ENCODE measurements at places on chromosomes 7 and 10. TPM values are rescaled to one million over a fixed set of nuclear protein-coding genes. Genes with fewer than 3 reads are reported as not detected.

- no peak for DNase-seq
Measured at GRCh38 chr10:5466451-5467206, 32.7 kb downstream of the CALML5 start.

DNA sequence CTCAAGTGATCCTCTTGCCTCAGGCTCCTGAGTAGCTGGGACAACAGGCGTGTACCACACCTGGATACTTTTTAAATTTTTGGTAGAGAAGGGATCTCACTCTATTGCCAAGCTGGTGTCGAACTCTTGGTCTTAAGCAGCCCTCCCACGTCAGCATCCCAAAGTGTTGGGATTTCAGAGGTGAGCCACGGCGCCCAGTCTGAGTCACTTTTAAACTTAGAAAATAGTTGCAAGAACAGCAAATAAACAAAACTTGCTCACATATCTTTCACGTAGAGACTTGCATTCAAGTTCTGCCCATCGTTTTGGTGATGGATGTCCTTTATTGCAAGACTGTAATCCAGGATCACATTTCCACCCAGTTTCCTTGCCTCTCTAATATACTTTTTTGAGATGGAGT is 16.6 kb downstream of the GTF2I start:
- DNase-seq: no peak

- DNase-seq: no peak
Measured at GRCh38 chr10:62253704-62254103, 14.9 kb downstream of the RTKN2 start.

GRCh38 chr7:12322284-12322902 is 81.3 kb downstream of the VWDE start:
- no peak for DNase-seq

DNA sequence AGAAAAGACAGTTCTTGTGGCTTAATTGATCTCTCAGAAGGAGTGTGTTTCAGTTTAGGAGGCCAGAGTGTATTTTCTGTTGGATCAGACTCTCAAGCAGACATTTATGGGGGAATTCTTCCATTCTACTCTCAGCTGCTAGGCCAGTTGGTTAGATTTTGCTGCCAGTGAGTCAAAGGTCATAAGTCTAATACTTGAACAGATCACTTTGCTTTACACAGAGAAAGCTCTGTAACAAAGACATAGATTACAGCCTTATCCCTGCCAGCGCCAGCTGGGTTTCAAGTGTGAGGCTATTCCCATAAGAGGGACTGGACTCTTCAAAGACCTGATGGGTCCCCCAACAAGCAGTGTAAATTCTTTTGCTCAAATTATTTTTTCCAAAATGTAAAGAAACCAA is 145.6 kb upstream of the SEMA3C start:
- no peak for DNase-seq

GRCh38 chr7:8871716-8872115 is 438.3 kb downstream of the NXPH1 start:
- DNase-seq: no peak

GRCh38 chr10:13483073-13483472 is 45.7 kb downstream of the BEND7 start:
- no peak for DNase-seq

DNA sequence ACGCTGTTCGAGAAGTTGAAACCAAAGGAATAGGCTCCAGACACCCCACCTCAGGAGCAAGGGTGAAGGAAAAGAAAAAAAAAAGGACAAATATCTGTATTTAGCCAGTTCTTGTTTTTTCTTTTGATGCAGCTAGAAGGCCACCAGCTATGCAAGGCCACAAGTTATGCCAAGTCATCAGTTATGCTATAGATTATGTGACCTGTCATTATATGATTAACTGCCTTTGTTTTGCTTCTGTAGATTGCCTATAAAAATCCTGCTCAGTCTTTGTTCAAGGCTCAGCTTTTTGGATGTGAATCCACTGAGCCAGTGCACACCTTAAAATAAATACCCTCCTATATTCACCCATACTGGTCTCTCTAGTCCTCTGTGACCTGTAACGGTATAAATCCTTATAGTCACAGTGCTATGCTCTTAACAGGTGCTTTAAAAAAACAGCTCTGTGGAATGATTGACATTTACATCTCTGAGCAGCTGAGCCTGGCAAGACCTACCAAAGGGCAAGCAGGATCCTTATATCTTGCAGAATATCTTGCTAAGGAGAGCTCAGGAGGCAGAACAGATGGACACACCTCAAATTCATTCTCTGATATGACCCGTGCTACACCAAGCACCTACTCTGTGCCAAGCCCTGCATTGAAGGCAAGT is 20.4 kb downstream of the MAT1A start:
- DNase-seq: no peak

DNA sequence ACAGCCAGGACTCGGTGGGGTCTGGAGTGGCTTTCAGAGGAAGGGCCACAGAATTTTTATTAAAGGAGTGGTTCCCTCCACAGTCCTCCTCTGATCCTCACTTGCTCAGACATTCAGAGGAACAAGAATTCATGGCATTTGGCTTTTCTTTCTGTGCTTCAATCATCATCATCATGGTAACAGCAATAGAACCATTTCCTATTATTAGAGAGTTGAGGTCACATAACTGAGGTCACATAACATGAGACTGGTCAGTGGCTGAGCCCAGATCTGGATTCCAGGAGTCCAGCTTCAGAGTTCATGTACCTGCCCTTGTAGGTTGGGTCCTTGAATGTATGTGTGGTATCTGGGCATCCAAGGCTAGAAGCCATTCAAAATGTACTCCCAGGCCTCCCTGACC is 177.3 kb upstream of the GRB10 start:
- no peak for DNase-seq

- DNase-seq: no peak
Measured at GRCh38 chr10:17033529-17034260, 95.9 kb downstream of the CUBN start.

GRCh38 chr7:141792526-141792925 is 2.5 kb downstream of the TAS2R5 start:
- DNase-seq: no peak

DNA sequence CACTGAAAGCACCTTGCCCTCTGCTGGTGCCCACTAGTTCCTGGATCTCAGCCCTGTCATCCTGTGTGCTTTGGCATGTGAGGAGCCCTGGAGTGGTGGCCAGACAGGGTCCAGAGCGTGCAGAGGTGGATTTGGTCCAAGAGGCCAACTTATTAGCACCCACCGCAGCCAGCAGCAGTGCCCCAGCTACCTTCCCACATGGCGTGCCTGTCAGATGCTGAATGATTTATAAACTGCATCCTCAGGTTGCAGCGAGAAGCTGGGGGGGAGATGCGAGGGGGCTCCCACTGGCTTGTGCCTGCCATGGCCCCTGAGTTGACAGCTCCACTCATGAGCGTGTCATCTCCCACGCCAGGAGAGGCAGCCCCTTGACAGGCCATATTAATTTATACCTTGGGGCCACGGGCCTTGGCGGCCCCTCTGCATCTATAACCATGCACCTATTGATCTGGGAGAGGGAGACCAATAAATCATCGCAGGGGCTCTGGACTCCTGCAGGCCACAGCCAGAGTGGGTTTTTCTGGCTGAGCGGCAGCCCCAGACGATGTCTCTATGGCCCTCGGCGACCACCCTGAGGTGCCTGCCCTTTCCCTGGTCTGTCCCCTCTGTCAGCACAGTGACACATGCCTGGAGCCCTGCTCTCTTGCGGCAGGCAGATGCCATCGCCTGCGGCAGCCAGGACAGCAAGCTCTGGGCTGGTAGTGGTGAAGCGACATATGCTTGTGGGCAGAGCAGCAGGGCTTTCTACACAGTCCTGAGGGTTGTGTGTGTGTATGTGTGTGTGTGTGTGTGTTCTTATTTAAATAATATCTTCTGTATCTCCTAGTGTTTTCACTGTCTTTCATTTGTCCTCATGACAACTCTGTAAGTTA is 120.8 kb downstream of the CDH23 start:
- DNase-seq: no peak

DNA sequence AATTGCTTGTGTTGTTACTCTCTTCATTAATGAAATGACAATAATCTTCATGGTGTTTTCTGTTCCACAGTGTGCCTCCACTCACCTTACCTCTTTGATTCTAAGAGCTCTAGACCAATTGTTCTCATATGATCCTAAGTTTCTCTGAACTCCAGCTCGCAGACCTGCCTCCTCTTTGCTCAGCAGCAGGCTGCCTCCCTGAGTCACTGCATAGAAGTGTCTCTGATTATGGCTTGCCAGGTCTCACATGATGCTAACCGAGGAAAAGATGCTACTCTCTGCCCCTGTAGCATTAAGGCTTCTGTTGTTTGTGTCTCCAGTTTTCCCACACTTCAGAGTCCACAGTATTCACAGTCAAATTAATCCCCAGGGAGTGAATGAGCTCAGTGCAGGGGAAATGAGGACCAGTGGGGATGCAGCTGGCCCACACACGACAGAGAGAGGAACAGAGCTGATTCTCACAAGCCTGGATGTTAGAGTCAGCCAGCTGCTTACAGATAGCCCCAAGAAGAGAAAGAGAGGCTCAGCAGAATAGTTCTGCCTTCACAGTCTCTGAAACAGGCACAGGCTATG is 145.9 kb upstream of the EGR2 start:
- no peak for DNase-seq

- no peak for DNase-seq
Measured at GRCh38 chr7:117731455-117731854, 141.8 kb downstream of the CTTNBP2 start.

DNA sequence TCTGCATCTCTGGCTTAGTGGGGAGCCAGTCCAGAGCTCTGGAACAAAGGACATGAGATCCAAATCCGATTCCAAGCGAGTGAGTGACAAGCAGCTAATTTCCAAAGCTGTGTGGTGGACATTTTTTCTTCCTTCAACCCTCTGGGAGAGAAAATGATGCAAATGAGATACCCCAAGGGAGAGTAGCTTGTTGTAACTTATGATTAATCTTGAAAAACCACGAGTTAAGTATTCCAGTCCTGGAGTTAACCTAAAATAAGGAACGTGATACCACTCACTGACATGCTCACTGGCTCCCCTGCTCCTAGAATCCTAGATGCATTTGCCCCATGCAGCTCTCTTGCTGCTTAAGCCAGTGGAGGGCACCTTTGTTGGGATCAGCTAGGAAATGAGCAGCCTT is 116.0 kb upstream of the HABP2 start:
- no peak for DNase-seq

GRCh38 chr7:36972140-36972518 is 247.8 kb upstream of the AOAH start:
- no peak for DNase-seq

- no peak for DNase-seq
Measured at GRCh38 chr7:124764051-124764846, 1.3 kb downstream of the GPR37 start.

DNA sequence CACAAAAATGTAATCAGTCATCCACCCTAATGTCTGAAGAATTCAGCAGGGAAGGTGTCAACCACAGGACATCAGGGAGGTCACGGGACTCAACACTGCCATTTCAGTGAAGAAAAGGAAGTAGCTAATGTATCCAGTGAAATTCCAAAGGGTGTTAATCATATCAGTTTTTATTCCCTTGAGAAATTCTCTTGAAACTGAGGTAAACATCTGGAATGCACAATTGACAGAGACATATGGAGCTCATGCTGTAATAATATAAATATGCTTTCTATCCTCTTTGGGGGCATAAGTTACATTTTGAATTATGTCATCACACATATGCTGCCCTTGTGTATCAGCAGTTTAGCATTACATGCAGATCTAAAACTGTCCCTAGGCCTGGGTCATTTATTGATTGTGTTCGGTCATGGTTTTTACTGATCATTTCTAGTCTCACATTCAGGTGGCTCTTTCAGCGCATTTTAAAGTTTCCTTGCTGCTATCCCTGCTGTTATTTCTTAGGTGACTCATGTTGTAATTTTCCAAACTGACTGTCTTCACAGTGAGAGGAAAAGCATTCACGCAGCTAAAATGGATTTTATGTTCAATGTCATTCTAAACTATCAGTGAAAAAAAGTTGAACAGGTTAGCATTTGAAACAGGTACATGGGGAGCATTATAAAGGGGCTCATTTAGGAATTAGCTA is 273.9 kb downstream of the TSPAN12 start:
- no peak for DNase-seq

DNA sequence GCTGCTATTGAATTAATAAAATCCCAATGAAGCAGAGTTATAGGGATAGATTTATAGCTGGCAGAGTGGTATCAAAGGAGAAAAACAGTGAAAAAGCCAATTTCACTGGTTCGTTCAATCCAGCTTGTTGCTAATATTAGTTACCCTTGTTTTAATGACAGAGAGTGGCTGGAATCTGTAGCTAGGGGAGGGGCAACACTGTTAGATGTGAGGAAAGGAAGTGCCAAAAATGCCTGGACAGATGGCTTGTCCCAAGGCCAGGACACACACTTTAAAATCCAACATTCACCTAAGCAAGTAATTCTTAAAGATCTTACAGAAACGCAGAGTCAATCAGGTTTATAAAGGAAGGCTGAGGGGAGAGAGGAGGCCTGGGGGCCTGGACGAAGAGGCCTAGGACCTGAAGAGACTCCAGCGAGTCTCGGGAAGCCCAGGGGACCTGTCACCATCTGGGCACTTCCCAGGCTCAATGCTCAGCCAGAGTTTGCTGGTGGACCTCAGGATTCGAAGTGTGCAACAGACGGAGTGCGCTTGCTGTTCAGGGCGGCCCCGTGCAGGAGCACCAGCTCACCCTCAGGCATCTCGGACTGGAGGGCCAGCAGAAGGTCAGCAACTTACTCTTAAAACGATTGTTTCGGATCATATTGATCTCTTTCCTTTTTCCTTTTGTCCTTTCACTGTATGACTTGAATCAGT is 36.7 kb downstream of the TMEM248 start:
- DNase-seq: no peak

- no peak for DNase-seq
Measured at GRCh38 chr10:14779001-14779651, 4.4 kb upstream of the FAM107B start.

GRCh38 chr7:47327698-47328391 is 254.1 kb downstream of the TNS3 start:
- peak; percentile 91 for DNase-seq

DNA sequence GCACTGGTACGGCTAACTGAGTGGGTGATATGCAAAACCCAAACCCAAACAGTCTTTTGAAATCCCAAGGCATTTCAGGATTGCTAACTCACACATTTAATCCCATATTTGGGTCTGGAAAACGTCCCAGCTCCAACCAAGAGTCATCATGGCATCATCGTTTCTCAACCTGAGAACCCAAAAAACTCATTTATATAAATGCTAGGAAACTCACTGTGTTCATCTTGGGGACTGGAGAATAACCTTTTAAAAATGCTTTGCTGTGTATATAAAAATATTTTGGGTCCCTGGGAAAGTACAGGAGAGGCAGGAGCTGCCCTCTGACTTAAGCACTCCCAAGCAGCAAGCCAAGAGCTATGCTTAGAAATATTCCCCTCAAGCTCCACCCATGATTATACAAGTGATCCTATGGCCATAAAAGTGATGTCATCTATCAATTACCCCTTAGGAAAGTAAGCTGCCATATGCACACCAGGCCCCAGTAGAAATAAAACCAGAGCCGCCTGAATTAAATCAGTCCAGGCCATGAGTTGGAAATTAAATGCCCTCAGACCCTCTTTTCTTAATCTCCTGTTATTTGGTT is 352.1 kb downstream of the FRMD4A start:
- DNase-seq: no peak

SLC18A2 gene
- total RNA-seq: not detected

HABP2 gene
- total RNA-seq: 0.18 TPM

NPY gene
- not detected for total RNA-seq

CCL24 gene
- total RNA-seq: not detected

ANKRD1 gene
- total RNA-seq: 4.9 TPM

HKDC1 gene
- 0.19 TPM for total RNA-seq

NAT16 gene
- total RNA-seq: not detected

TMEM176B gene
- not detected for total RNA-seq

C10orf62 gene
- not detected for total RNA-seq

CH25H gene
- not detected for total RNA-seq

AGR3 gene
- total RNA-seq: not detected

ZKSCAN1 gene
- 90.4 TPM for total RNA-seq

NODAL gene
- total RNA-seq: not detected

NXPH1 gene
- total RNA-seq: not detected

Data from osteocyte (in vitro differentiated cells).